A549 (cell line): ENCODE measurements at places on chromosomes 3 and 15. TPM values are rescaled to one million over a fixed set of nuclear protein-coding genes. Genes with fewer than 3 reads are reported as not detected.

DNA sequence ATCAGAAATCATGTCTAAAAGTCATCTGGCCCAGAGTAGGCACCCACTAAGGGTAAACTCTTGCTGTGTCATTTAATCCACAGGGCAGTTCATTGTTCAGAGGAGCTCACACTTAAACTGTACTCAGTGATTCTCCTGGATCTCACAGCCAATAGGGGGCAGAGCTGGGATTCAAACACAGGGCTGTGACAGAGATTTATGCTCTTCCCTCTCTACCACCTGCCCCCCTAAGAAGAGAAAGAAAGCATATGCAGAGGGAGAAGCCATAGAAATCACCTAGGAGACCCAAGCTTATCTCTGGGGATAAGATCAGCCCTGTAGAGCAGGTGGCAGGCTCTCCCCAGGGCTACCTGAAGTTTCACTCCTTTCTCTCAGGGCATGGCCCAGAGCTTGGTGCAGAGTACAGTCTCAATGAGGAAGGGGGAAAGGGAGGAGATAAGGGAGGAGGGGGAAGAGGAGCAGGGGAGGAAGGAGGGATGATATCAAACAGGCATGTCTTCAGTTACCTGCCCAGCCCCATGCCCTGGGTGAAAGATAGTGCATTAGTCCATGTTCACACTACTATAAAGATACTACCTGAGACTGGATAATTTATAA, 51.8 kb upstream of the ADPGK start:
- DNase-seq: no peak

GRCh38 chr15:73704869-73705645, 20.9 kb downstream of the CD276 start:
- DNase-seq: peak; percentile 53

GRCh38 chr3:100113723-100114412, 433 bp downstream of the FILIP1L start:
- no peak for DNase-seq

- no peak for DNase-seq
Observed at GRCh38 chr3:191688756-191689433, 227.9 kb downstream of the PYDC2 start.

Gene CAND2
- polyA plus RNA-seq: 0.67 to 1.0 TPM (median 0.84 TPM) in 3 replicates

Gene SHF
- polyA plus RNA-seq: 0.85 to 1.1 TPM (median 1.1 TPM) in 3 replicates

DNA sequence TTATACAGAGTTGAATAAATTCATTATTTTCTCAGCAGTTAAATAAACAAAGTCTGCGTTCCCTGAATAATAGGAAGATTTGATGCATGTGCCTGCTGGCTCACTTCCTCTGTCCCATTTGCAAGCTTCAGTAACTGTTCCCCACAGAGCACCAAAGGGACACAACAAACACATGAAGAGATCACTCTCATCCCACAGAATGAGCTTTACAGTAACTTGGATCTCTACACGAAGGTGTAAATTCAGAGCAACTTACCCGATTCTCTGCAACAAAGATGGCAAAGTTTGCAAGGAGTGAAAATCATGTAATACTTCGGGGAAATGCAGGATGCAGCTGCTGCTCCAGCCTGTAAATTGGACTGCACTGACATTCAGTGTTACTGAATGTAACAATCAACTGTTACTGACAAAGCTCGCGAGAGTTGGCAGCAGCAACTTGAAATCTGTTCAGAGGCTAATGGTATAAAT, at the start of gene BCHE:
BCHE (minus strand) TSS at position 366 of the 468 bp plus-strand sequence. CDS start 6,390 bp downstream, outside the sequence.
- DNase-seq: peak; percentile 69

- DNase-seq: no peak
Observed at GRCh38 chr3:13189639-13190377, 116.6 kb upstream of the IQSEC1 start.

- no peak for DNase-seq
Observed at GRCh38 chr3:127598841-127599570, 795 bp downstream of the MCM2 start.

Gene SNTN
- not detected in 3 replicates for polyA plus RNA-seq

- DNase-seq: no peak
Observed at GRCh38 chr15:56934269-56934668, 15.8 kb downstream of the TCF12 start.

Gene EFCC1
- not detected in 3 replicates for polyA plus RNA-seq

DNA sequence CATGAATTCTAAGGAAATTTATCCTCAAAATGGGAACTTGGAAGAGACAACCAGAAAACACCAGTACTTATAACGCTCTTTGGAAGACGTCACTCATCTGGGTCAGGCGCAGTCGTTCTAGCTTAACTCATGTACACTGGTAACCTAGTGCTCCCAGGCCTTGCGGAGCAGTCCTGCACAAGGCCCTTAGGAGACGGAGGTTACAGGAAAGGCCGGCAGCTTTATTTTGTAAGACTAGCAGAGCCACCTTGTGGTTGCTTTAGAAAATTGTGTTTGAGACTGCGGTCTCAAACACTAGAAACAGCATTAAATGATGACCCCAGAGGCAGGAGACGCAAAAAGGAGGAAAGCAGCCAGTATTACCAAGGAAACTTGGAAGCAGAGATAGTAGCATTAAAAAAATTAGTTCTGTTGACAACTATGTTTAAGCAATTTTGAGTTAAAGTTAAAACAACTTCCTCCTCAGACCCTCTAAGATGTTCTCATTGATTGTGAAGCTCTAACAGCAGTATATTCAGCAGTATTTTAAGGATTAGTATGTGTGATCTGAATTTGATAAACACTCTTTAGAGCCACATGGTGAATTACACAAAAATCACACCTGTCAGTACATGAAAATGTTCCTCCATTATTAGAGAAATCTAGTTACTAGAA, 141.9 kb upstream of the C2CD4B start:
- DNase-seq: peak; percentile 88

- no peak for DNase-seq
Observed at GRCh38 chr3:41075975-41076374, 123.3 kb upstream of the CTNNB1 start.
